ENCODE measurements at places on chromosomes 16 and 17.

DNA sequence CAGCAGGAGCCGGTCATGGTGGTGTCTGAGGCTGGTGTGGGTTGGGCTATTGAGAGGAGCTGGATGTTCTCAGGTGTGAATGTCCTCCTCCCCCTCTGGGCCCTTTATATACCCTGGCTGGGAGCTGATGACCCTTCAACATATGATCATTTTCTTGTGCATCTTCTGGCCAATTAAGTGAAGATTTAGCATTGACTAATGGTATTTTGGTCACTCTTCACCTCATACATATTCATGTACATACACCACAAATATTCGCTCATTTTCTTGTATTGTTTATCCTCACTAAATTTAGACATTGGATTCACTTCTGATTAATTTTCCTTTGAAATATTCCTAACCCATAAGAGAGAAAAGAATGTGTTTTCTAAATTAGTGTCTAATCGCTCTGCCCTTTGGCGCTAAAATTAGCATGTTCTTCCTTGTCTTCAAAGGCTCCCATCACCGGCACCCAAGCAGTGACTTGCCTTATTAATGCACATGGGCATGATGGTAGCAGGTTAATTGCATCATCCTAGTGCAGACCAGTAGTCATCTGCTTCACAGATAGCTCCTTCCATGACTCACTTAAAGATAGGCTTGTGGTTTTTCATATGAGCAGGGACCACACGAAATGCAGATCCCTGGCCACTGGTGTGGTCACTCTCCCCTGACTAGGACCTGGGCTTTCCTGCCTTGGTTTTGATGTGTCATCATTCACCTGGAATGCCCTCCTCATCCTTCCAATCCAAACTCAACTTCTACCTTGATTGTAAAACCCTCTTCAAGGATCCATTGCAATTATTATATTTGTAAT is at the start of gene KRTAP2-4:
Gene KRTAP2-4, minus strand, starts transcription at position 51 of the 796 bp plus-strand sequence. Its CDS starts 34 bp downstream, at position 17.
- no peak for DNase-seq

GRCh38 chr17:50429793-50430192 is 3.8 kb downstream of the ACSF2 start:
- no peak for DNase-seq

GRCh38 chr16:21989133-21989532 is 11.8 kb downstream of the PDZD9 start:
- DNase-seq = no peak

- DNase-seq = no peak
Observed at GRCh38 chr16:82192665-82193064, 22.6 kb upstream of the MPHOSPH6 start.

GRCh38 chr17:53462393-53462811 is 360.3 kb upstream of the KIF2B start:
- DNase-seq = no peak

DNA sequence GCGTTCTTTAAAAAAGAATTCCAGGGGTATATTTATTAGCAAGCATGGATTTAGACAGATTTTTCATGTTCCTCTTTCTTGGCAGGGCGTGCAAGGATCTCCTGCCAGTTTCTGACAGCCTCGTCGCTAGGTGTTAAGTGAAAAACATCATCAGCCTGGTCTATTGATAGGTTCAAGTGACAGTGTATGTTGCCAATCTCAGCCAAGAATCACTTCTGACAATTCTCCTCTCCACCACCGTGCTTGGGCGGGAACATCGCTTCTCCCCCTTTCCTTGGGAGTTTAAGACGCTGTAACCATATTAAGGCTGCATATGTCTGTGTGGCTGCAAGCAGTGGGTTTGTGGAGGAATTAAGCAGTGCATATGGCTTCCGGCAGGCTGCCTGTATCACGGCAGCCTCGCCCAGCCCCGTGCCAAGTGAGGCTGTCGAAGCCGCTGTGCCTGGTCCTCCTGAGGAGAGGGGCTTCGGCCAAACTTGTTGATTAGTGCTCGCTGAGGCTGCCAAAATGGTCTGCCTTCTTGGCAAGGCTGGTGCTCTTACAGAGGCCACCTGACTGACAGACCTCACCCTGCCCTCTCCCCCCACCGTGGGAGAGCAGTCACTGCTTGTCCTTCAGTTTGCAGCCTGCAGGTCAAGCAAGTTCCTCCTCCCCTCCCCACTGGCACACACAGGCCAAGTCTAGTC is 132.2 kb upstream of the MPHOSPH6 start:
- DNase-seq = no peak

- DNase-seq = no peak
Observed at GRCh38 chr16:29702269-29702668, 23.3 kb downstream of the QPRT start.

DNA sequence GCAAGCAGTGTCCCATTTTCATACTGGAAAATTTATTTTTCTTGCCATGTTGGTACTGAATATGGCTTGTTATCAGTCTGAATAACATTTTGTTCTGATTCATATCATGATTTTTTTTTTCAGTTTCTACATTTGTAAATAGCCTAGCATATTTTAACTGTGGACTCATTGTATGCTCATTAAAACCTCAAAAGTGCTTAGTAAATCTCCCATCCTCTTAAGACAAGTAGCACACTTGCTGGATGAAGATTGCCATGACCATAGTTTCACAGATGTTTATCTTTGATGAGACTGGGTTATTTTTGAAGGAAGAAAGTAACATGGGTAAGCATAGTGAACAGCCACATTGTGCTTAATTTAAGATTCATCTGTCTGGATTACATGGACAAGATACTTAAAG is 878 bp downstream of the KRT10 start:
- no peak for DNase-seq

- DNase-seq = no peak
Observed at GRCh38 chr16:31179219-31179746, 656 bp upstream of the FUS start.

DNA sequence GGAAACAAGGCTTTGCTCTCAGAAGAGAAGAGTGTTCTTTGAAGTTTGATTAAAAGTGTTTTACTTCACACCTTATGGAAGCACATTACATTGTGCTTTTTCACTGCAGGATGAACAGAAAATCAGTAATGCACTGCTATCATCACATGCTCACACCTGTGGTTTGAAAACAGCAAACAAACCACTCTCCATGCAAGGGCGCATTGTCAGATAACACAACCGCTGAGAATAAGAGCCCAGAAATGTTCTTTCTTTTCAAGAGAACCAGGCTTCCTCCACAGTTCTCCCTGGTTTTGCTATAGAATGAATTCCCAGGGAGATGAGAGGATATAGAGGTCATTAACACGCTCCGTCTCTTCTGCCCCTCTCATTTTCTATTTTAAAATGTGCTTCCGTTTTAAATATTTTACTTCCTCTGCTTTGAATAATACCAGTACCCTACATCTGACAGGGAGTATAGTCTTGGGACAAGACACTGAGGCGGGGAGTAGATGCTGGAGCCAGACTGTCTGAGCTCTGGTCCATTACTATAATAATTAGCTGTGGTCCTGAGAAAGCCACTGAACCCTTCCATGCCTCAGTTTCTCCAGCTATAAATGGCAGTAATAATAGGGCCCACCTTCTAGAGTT is 71.6 kb downstream of the CDK5R1 start:
- DNase-seq = no peak

GRCh38 chr17:64786337-64786736 is 124.2 kb upstream of the SMURF2 start:
- no peak for DNase-seq

GRCh38 chr17:13940858-13941665 is 128.2 kb upstream of the COX10 start:
- DNase-seq = no peak
